ENCODE measurements at places on chromosomes 4 and X.

- no peak for DNase-seq
- H3K4me3 ChIP-seq, result no peak overlapping the region
- H3K27me3 ChIP-seq, result no peaks in the 10 kb centered on the region
- H3K27ac ChIP-seq, result no peak overlapping the region
- no peaks in the 10 kb centered on the region for H3K36me3 ChIP-seq
Measured at GRCh38 chrX:148576396-148576795, 76.0 kb downstream of the AFF2 start.

- H3K4me3 ChIP-seq, result no peak overlapping the region
- no peaks in the 10 kb centered on the region for H3K36me3 ChIP-seq
- H3K27me3 ChIP-seq, result no peaks in the 10 kb centered on the region
- H3K27ac ChIP-seq, result no peak overlapping the region
- H3K4me1 ChIP-seq, result no peaks in the 10 kb centered on the region
Measured at GRCh38 chr4:80279751-80280150, 13.3 kb downstream of the FGF5 start.

DNA sequence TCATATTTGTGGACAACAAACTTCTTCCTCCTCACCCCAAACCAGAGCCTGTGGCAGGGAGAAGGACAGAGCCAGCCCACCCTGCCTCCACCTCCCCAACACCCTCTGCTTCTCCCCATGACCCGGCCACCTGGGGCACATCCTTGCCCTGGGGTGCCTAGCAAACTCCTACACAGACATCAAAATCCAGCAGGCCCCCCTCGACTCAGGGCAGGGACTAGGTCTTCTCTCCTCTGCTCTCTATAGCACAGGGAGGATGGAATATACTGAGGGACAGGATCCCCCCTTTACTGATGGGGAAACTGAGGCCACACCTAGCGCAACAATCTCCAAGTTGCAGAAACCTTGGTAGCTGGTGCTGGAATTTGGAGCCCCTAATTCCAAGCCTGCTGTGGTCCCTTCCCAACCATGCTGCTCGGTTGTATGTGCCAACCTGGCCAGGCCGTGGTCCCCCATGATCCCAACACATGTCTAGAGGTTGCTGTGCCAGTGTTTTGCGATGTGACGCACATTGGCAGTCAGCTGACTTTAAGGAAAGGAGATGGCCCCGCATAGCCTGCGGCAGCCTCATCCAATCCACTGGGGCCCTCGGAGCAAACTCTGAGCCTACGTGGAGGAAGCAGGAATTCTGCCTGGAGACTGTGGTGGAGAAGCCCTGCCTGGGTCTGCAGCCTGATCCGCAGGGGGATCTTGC lies 53.9 kb upstream of the ADRA2C start:
- no peak overlapping the region for H3K4me3 ChIP-seq
- H3K36me3 ChIP-seq, result no peaks in the 10 kb centered on the region
- H3K4me1 ChIP-seq, result peaks cover 38% of the 10 kb centered on the region
- H3K27ac ChIP-seq, result no peak overlapping the region
- DNase-seq, result no peak

- H3K27me3 ChIP-seq, result no peaks in the 10 kb centered on the region
- H3K27ac ChIP-seq, result no peak overlapping the region
- no peaks in the 10 kb centered on the region for H3K36me3 ChIP-seq
Measured at GRCh38 chrX:132716006-132716405, 227.2 kb upstream of the MBNL3 start.

DNA sequence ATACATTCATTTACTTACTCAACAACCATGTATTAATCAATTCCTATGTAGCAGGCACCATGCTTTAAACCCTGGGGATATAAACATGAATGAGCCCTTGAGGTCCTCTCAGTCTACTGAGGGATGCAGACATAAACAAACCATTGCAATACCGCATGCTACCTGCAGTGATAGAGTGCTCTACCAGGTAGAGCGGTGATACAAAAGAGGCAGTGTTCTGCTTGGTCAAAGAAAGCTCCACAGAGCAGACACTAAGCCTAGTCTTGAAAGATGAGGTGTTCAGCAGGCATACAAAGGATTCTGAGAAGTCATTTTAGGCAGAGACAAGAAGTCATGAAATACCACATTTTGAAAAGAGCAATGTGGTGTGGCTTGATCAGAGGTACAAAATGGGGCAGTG lies 26.9 kb upstream of the AMOT start:
- H3K36me3 ChIP-seq, result no peaks in the 10 kb centered on the region
- no peak overlapping the region for H3K4me3 ChIP-seq
- H3K27ac ChIP-seq, result no peak overlapping the region

GRCh38 chrX:154731881-154732280 lies 19.0 kb downstream of the GAB3 start:
- no peak overlapping the region for H3K27ac ChIP-seq
- H3K36me3 ChIP-seq, result no peaks in the 10 kb centered on the region
- no peaks in the 10 kb centered on the region for H3K27me3 ChIP-seq
- H3K4me1 ChIP-seq, result peaks cover 96% of the 10 kb centered on the region
- no peak for DNase-seq
- no peak overlapping the region for H3K4me3 ChIP-seq

DNA sequence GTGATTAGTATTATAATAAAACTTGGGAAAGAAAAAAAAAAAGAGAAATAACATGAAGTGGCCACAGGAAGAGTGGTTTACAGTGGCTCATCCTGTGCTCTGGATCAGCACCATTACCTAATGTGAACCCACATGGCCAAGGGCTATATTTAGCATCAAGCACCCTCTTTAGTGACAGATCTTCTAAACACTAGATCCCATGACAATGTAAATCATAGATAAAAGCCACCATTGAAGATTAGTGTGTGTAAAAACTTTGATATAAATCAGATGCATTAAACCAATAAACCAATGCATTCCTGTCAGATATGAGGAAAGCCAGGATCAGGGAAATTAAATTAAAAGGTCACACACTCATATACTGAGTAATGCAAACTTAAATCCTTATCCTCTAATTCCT lies 400.6 kb upstream of the MAGEB18 start:
- DNase-seq, result no peak
- H3K27me3 ChIP-seq, result no peaks in the 10 kb centered on the region
- H3K27ac ChIP-seq, result no peak overlapping the region
- H3K4me3 ChIP-seq, result no peak overlapping the region
- H3K36me3 ChIP-seq, result no peaks in the 10 kb centered on the region

GRCh38 chrX:155143959-155144548 lies 72.2 kb upstream of the VBP1 start:
- H3K27me3 ChIP-seq, result no peaks in the 10 kb centered on the region
- H3K27ac ChIP-seq, result no peak overlapping the region
- H3K4me3 ChIP-seq, result no peak overlapping the region
- no peaks in the 10 kb centered on the region for H3K36me3 ChIP-seq
- no peak for DNase-seq
- no peaks in the 10 kb centered on the region for H3K4me1 ChIP-seq

DNA sequence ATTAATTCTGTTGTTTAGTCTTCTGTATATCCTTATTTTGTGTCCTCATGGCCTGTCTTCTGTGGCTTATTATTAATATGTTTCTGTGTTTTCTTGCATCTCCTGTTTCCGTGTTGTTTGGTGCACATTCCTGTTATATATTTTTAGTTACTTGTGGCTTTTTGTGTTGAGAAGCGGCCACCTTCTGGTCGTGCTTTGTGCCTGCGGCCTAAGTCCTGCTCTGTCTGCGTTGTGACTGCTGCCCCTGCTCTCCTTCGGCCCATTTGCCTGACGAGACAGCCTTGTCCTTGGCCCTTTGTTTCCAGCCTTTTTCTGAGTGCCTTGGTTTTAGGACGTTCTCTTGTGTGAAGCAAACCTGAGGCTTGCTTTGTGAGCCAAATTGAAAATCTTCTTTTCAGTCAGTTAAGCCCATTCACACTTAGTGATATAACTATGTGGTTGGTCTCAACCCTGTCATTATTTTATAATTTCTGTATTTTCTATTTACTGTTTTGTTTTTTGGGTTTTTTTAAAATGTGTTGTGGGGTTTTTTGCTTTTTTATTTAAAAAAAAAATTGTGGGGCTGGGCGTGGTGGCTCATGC lies 43.8 kb downstream of the TNIP2 start:
- H3K27ac ChIP-seq, result no peak overlapping the region
- no peak overlapping the region for H3K4me3 ChIP-seq
- H3K27me3 ChIP-seq, result no peaks in the 10 kb centered on the region
- H3K4me1 ChIP-seq, result peaks cover 13% of the 10 kb centered on the region
- peaks cover 11% of the 10 kb centered on the region for H3K36me3 ChIP-seq

GRCh38 chr4:10731690-10732089 lies 47.1 kb upstream of the CLNK start:
- no peak for DNase-seq
- H3K27me3 ChIP-seq, result no peaks in the 10 kb centered on the region
- H3K4me3 ChIP-seq, result no peak overlapping the region
- H3K27ac ChIP-seq, result no peak overlapping the region
- H3K4me1 ChIP-seq, result no peaks in the 10 kb centered on the region

DNA sequence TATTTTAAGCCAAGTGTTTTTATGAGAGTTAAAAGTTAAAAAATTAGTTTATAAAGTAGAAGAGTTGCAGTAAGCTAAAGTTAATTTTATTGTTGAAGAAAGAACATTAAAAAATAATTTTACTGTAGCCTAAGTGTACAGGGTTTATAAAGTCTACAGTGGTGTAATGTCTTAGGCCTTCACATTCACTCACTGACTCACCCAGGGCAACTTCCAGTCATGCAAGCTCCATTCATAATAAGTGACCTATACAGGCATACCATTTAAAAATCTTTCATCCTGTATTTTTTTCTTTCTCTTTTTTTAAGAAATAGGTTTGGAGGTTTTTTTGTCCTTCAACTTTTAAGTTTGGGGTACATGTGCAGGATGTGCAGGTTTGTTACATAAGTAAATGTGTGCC lies 87.9 kb upstream of the NR3C2 start:
- H3K4me3 ChIP-seq, result no peak overlapping the region
- H3K27ac ChIP-seq, result no peak overlapping the region
- no peaks in the 10 kb centered on the region for H3K4me1 ChIP-seq
- no peaks in the 10 kb centered on the region for H3K27me3 ChIP-seq
- DNase-seq, result no peak

GRCh38 chrX:40105835-40106675 lies 8.3 kb upstream of the BCOR start:
- H3K4me1 ChIP-seq, result peaks cover 11% of the 10 kb centered on the region
- no peaks in the 10 kb centered on the region for H3K27me3 ChIP-seq
- H3K27ac ChIP-seq, result peak overlapping the region; percentile 95
- no peaks in the 10 kb centered on the region for H3K36me3 ChIP-seq
- H3K4me3 ChIP-seq, result peak overlapping the region; percentile 79
- no peak for DNase-seq

- H3K4me1 ChIP-seq, result no peaks in the 10 kb centered on the region
- no peak overlapping the region for H3K4me3 ChIP-seq
- DNase-seq, result no peak
- no peaks in the 10 kb centered on the region for H3K36me3 ChIP-seq
Measured at GRCh38 chr4:68267433-68267944, 22.0 kb upstream of the TMPRSS11B start.

DNA sequence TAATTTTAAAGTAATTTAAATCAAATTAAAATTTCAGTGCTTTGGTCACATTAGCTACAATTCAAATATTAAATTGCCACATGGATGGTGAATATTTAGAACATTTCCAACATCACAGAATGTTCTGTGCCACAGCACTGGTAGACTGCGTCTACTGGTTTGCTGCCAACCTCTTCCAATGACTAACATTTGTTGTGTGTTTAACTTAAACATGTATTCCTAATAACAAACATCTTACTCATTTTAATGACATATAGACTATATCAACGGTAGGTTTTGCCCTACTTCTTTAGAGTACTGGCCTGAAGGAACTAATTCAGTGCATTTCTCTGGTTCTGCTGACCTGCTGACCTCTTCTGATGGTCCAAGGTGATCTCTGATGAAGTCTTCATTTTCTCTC lies 157.6 kb downstream of the DCK start:
- H3K27me3 ChIP-seq, result peaks cover 4% of the 10 kb centered on the region
- DNase-seq, result no peak
- H3K36me3 ChIP-seq, result no peaks in the 10 kb centered on the region
- peaks cover 9% of the 10 kb centered on the region for H3K4me1 ChIP-seq
- H3K4me3 ChIP-seq, result no peak overlapping the region

DNA sequence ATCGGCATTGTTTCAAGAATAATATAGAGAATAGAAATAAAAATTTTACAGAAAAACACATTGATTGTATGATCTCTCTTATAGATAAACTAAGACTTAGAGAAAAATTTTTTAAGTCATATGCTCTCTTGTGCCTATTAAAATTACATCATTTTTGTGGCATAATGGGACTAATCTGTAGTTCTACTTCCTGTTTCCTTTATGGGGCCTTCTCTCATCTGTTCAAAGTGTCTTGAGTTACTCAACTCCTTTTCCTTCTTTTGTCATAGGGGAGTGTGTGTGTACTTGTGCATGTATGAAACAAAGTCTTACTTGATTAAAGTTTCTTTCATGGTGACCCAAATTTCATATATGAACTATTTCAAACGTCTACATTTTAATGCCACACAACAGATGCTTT lies 1448.9 kb upstream of the TENM3 start:
- H3K4me1 ChIP-seq, result no peaks in the 10 kb centered on the region
- no peaks in the 10 kb centered on the region for H3K36me3 ChIP-seq
- H3K27me3 ChIP-seq, result no peaks in the 10 kb centered on the region
- no peak overlapping the region for H3K27ac ChIP-seq

DNA sequence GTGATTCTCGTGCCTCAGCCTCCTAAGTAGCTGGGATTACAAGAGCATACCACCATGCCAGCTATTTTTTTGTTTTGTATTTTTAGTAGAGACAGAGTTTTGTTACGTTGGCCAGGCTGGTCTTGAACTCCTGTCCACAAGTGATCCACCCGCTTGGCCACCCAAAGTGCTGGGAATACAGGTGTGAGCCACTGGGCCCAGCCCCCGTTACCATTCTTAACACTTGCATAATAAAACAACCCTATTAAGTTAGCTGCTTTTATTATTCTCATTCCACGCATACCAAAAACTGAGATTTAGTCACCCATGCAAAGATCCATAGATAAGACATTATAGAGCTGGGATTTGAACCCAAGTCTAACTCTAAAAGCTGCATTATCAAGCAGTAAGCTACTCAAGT lies 6.0 kb upstream of the TEX13A start:
- H3K27me3 ChIP-seq, result no peaks in the 10 kb centered on the region
- H3K36me3 ChIP-seq, result no peaks in the 10 kb centered on the region
- H3K4me3 ChIP-seq, result no peak overlapping the region
- no peak for DNase-seq
- H3K4me1 ChIP-seq, result no peaks in the 10 kb centered on the region
- no peak overlapping the region for H3K27ac ChIP-seq

DNA sequence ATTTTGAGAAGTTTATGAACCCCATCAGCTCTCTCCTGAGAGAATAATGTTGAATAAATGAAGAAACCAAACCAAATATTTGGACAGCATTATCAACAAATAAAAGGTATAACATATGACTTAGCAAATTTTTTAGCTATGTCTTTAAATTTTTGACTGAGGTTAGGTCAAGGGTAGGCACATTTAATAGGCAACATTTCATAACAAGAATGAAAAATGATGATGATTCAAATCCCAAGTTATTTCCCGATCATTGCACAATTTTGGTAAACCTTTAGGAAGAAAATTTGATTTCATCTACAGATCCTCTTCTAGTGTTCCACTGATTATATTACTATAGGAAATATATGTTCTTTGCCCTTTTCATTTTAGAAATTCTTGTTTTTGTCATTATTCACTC lies 123.7 kb upstream of the TLR3 start:
- no peaks in the 10 kb centered on the region for H3K36me3 ChIP-seq
- no peak overlapping the region for H3K27ac ChIP-seq
- H3K4me1 ChIP-seq, result no peaks in the 10 kb centered on the region
- no peak for DNase-seq
